GM12878 (cell line): ENCODE measurements at places on chromosomes 12 and 14. TPM values are rescaled to one million over a fixed set of nuclear protein-coding genes. Genes with fewer than 3 reads are reported as not detected.

GRCh38 chr14:93263416-93263815 is 56.4 kb downstream of the UBR7 start:
- DNase-seq, result no peak
- H3K27me3 ChIP-seq, result no peaks in the 10 kb centered on the region
- H3K4me3 ChIP-seq, result no peak overlapping the region
- H3K27ac ChIP-seq, result no peak overlapping the region
- H3K36me3 ChIP-seq, result peaks cover 4% of the 10 kb centered on the region
- H3K4me1 ChIP-seq, result no peaks in the 10 kb centered on the region

DNA sequence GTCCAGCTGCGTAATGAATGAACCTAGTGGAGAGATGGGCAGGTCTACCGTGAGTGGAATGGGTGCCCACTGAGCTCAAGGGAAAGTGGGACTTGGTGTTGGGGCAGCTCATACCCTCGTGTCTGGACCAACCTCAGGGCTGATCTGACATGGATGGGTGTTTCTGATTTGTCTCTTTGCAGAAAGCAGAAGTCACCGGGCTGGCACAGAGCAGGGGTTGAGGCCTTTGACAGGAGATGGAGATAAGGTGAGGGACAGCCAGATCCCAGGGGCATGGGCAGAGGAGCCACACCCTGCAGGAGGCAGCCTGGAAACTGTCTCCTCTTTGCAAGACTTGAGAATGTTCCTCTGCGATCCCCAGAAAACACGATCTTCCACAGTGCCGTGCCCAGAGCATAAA is 20.9 kb upstream of the PPP1CC start:
- H3K4me1 ChIP-seq, result no peaks in the 10 kb centered on the region
- H3K27me3 ChIP-seq, result no peaks in the 10 kb centered on the region
- H3K27ac ChIP-seq, result no peak overlapping the region
- DNase-seq, result no peak

DNA sequence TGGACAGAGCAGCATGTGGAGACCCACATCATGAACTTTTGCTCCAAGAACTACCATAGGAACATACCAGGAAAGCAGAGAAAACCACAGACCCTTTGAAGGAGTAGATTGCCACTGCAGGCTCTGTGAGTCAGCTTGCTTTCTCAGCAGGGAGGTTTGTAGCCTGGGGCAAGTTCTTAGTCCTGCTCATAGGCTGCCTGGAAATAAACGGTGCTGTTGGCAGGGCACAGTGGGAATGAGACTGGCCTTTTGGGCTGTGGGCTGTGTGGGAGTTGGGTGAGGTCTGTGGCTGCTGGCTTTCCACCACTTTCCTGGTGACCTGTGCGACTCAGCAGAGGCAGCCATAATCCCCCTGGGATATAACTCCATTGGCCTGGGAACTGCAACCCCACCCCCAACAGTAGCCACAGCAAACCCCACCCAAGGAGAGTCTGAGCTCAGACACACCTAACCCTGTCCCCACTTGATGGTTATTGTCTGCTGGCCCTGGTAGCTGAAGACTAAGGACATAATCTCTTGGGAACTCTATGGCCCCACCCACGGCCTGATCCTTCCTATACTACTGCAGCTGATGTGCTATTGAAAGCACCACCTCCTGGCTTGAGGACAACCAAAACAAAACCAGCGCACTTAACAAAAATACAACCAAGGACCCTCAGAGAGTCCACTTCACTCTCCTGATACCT is 192.1 kb upstream of the GARIN6 start:
- no peak overlapping the region for H3K4me3 ChIP-seq
- H3K27me3 ChIP-seq, result no peaks in the 10 kb centered on the region
- H3K4me1 ChIP-seq, result peaks cover 3% of the 10 kb centered on the region
- no peak for DNase-seq
- no peak overlapping the region for H3K27ac ChIP-seq

IL31 gene
- not detected in 2 replicates for polyA plus RNA-seq

TMEM30B gene
- polyA plus RNA-seq, result not detected in 2 replicates
